ENCODE measurements at places on chromosomes 16 and 17.
A peak's percentile ranks its signal among the peaks of the same experiment; 100 is the strongest.

DNA sequence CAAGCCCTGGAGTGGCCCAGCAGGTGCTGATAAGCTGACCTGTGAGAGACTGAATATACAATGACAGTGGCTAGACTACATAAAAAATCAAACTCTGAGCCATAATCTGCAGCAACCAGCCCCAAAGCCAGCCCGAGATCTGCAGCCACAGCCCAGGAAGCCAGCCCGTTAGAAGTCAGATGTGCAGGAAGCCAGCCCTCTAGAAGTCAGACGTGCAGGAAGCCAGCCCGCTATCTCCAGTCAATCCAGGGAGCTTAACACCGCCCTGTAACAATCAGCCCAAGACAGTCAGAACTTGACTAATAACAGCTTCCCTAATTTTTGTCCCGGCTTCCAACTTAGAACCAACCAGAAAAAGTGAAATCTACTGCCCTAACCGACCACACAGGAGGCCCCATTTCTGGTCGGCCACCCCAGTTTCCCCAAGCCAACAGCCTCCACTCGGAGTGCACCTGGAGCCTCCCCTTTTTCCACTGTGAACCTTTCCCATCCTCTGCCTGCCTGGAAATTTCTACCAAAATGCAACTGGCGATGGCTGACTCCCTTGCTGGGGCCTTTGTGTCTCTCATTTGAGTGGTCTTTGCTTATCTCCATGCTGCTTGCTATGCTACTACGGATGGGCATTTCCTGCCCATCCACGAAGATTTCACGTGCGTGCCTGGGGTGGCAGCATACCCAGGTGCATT, 769.3 kb downstream of the KCNJ18 start:
- no peak for DNase-seq

- no peak for DNase-seq
Observed at GRCh38 chr16:52265446-52265861, 281.5 kb downstream of the TOX3 start.

GRCh38 chr16:65749506-65749905, 617.0 kb upstream of the CDH5 start:
- DNase-seq = no peak

DNA sequence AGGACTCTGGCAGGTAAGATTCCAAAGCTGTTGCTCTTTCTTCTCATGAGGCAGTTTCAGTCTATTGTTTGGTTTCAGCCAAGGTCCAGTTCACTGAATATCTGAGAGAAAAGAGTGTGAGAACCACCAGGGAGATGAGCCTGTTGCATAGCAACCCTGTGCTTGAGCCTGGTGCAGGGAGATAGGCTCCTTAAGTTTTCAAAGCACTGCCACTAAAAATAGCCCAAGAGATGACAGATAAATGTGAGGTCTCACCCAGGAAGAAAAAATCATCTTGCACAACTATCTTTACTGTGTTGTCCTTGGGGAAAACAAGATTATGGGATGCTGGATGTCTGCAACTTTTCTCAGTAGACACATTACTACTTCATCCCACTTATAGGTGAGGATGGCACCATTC, 26.2 kb upstream of the NUDT7 start:
- DNase-seq = no peak

GRCh38 chr17:43393944-43394482, 4.8 kb upstream of the ARL4D start:
- DNase-seq = peak; percentile 90

- no peak for DNase-seq
Observed at GRCh38 chr16:61763013-61763412, 273.2 kb downstream of the CDH8 start.

GRCh38 chr16:50267151-50267631, 840 bp downstream of the ADCY7 start:
- no peak for DNase-seq

- no peak for DNase-seq
Observed at GRCh38 chr17:28230011-28230410, 89.0 kb upstream of the TMEM97 start.

DNA sequence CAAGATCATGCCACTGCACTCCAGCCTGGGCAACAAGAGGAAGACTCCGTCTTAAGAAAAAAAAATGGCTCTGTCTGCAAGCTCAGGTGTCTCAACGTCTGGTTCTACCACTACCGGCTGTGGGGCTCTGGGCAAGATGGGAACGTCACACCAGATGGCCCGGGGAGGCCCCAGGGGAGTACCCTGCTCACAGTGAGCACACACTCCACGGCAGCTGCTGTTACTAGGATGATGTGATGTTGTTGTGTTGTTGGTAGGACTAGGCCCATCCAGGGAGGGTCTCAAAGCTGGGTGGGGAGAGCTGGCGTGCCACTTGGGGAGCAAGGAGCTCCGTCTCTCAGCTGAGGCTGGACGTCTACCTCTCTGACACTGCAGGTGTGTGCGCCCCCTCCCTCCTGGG, 9.4 kb upstream of the NPTX1 start:
- peak; percentile 46 for DNase-seq

DNA sequence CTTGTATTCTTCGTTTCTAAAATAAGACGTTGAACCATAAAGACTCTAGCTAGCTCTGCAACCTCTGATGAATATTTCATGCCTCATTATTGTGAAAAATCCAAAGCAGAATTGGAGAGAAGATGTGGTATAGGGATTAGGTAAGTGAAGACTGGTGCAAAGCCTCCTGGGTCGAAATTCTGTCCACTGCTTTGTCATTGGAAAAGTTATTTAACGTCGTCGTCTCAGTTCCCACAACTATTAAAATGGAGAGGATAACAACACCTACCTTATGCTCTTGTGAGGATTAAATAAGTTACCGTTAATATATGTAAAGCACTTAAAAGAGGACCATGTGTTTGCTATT, 1.4 kb upstream of the PRPSAP2 start:
- DNase-seq = no peak

- no peak for DNase-seq
Observed at GRCh38 chr17:8120520-8121406, 2.4 kb upstream of the ALOXE3 start.

- DNase-seq = no peak
Observed at GRCh38 chr17:8038954-8039610, at the start of gene ALOX15B. TSS of gene ALOX15B (plus strand) at chr17:8039059. CDS start at chr17:8039156, 97 bp downstream.

DNA sequence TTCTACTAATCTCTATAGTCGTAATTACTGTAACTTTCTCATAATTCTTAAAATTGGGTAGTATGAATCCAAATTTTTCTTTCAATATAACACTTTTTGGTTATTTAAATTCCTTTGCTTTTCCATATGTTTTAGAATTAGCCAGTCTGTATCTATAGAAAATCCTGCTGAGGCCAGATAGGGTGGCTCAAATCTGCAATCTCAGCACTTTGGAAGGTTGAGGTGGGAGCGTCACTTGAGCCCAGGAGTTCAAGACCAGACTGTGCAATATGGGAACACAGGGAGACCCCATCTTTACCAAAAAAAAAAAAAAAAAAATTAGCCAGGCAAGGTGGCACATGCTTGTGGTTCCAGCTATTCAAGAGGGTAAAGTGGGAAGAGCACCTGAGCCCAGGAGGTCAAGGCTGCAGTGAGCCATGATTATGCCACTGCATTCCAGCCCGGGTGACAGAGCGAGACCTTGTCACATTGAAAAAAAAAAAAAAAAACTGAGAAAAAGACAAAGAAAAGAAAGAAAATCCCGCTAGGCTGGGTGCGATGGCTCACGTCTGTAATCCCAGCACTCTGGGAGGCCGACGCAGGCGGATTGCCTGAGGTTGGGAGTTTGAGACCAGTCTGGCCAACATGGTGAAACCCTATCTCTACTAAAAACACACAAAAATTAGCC, 9.3 kb downstream of the TERF2 start:
- no peak for DNase-seq

GRCh38 chr16:29871822-29872546, 9.0 kb upstream of the CDIPT start:
- no peak for DNase-seq

- DNase-seq = peak; percentile 6
Observed at GRCh38 chr17:7716901-7717755, at the start of gene DNAH2. TSS of gene DNAH2 (plus strand) at chr17:7717744. CDS start at chr17:7719735, 1,991 bp downstream.

DNA sequence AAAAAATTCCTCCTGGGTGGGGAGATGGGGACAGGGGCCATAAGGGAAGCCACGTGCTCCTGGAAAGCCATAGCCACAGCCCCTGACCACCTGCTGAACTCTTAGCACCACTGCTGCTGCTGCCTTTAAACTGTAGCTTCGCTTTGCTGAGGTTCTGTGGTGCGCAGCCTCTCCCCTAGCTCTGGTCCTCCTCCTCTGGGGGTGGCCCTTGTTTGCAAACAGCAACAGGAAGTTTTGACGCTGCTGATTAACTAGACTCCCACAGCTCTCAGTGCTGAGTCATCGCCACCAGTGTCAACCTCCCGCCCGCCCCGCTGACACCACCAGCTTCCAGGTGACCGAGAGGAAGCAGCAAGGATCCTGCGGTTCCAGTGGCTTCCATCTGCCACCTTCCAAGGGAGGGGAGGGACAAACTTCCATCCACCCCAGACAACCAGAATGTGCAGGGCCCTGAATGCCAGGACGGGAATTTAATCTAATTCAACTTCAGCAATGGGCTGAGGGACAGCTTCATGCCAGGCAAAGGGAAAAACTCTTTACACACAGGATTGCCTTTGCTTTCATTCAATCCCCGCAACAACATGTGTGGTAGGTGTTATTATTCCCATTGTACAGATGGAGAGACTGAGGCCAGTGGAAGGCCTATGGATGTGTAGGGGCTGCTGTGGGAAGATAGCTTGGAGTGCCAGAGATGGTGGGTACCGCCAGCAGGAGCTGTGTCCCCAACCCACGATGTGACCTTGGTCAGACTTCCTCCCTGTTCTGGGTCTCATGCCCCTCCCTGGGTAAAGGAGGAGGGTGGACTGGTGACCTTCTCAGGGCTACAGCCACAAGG, 8.1 kb upstream of the KIFC3 start:
- peak; percentile 95 for DNase-seq

DNA sequence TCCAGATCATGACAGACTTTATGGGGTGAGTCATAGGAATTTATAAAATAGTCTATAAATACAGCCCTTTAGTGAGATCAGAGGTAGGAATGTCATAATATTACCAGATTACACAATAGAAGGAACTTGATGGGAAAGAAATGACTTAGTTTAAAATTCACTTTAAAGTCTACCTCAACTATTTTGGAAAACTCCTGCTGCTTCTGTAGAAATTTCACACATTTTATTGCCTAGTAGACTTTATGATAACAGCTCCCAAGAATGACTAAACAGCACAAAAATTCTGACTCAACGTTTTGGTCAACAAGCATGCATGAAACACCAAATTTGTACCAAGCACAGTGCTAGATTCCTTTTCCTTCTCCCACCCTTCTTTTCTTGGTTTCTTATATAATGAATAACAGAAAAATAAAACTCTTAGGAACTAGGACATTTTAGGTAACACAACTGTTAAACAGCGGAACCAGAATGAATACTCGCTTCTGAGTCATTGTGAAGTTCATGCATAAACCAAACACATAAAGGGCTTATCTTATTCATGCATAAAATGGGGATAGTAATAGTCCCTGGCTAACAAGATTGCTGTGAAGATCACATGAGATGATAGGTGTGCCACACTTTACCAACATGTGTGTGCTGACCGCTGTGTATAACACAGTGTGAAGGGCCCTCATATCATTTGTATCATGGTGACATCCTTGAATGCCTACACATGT, 243.9 kb downstream of the CDH8 start:
- no peak for DNase-seq

DNA sequence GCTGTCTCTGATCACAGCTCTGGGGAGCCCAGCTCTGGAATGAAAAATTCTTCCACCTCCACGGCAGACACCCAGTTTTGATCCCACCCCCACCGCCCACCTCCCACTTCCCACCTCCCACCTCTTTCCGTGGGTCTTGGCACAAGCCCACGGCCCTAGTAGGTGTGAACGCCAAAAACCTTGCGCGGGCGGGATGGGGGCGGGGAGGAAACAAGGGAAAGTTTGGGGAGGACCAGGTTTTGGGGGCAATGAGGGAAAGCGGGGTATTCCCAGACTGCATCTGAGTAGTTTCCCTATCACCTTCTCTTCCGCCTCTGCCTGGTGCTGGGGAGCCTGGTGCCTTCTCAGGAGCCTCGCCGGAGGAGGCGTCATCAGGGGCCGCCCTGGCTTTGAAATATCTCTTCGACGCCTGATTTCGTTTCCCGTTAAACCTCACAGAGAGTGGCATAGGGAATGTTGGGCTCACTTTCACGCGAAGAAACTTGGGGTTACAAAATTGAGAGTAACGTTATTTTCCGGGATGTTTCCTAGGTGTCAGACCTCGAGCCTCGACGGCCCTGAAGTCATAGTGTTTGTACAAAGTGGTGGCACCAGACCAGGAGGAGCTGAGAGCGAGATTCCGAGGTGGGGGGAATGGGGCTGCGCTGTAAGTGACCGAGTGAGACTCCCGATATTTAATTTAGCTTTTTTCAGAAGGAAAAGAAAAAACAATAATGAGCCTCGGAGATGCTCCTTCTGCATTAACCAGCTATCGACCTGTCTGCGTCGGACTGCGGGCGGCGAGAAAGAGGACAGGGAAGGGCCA, 1.6 kb upstream of the IRX3 start:
- no peak for DNase-seq

DNA sequence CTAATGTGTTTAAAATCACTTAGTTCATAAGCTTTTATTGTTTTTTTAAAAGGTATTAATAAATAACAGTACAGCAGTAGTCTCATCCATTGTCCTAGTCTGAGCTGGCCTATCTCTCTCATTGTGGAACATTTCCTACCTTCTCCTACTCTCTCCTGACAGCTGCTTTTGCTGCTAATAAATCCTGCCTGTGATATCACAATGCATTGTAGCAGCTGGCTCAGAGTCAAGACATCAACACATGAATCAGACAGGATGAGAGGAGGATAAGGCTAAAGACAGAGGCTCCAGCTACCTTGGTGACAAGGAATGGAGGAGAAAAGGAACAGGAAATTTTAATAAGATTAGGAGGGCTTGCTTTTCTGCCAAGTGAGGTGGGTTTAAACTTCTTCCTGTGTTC, 626.1 kb downstream of the HS3ST4 start:
- DNase-seq = no peak

- no peak for DNase-seq
Observed at GRCh38 chr16:72985148-72985941, 62.6 kb downstream of the ZFHX3 start.

GRCh38 chr17:80220054-80220735, at the start of the genes SGSH and SLC26A11:
TSS of gene SGSH (minus strand) at chr17:80220333. CDS start at chr17:80220313, 20 bp downstream.
TSS of gene SLC26A11 (plus strand) at chr17:80220427. CDS start at chr17:80221561, 1,134 bp downstream.
- DNase-seq = no peak
